T-helper 22 cell (primary cell): ENCODE measurements at places on chromosomes 13 and 19.

DNA sequence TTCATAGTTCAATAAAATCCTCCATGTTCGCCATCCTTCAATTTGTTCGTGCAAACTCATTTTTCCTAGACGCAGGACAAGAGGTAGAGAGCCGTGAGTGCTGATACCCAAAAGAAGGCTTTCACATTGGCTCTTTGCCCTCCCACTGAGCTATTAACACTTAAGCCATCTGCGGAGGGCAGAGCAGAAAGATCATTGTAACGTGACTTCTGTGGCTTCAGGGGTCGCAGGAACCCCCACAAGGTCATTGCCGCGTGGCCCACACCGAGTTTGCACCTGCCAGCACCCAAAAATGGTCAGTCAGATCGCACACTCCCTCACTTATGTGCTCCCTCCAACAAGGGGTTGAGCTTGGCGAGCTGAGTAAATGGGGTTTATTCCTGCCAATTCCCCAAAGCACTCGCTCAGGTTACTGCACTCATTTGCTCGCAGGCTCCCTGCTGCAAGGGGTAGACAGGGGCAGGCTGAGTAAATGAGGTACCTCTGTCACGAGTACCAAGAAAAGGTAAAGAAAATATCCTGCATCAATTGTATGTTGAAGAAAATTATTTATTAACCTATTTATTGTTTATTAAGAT lies 144.1 kb downstream of the PRR20E start:
- DNase-seq: no peak

DNA sequence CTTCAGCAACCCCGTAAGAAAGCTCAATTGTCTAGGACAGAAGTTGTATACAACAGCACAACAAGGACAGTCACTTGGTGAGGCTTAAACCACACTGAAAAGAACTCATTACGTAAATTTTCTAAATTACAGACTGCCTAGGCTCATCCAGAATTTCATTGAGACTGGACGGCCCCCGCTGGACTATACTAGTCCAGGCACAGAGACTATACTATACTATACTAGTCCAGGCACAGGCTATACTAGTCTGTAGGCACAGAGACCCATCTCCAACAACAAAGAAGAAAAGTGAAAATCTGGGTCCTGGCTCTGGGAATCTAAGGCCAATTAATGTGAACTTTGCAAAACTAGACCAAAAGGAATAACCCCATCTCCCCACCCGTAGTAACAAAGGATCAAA lies 700 bp downstream of the ZNF816 start:
- no peak for DNase-seq

DNA sequence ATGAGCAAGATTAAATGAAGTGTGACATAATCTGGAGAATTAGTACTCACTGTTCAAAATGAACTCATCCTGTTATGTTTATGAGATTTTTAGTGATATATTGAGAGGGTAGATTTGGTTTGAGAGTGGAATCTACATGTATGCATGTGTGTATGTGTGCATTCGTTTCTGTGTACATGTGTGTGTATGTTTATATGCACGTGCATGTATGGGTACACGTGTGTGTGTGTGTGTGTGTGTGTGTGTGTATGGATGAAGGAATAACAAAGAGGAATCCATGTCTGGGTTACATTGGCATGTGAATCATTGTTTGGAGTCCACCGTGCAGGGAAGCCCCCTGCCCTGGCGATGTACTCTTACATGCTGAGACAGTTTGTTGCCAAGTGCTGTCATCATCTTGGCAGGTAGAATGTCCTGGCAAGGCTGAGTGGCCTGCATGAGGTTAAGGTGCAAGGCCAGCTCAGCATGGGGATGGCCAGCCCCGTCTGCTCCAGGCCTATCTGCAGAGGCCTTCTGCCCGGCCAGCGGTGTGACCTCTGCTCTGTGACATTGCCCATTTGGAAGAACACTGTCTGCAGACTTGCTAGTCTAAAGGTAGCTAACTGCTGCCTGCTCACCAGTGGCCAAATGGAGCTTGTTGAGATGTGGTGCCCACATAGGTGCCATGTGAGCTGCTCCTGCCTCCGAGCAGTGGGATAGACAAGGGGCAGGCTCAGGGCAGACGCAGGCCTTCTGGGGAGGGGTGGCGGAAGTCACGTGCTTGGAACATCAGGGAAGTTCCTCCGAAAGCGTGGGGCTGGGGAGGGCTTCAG lies 222.3 kb downstream of the TEX29 start:
- no peak for DNase-seq

- DNase-seq: no peak
These were observed 45.9 kb downstream of the SLC15A1 start for GRCh38 chr13:98706446-98707110.

DNA sequence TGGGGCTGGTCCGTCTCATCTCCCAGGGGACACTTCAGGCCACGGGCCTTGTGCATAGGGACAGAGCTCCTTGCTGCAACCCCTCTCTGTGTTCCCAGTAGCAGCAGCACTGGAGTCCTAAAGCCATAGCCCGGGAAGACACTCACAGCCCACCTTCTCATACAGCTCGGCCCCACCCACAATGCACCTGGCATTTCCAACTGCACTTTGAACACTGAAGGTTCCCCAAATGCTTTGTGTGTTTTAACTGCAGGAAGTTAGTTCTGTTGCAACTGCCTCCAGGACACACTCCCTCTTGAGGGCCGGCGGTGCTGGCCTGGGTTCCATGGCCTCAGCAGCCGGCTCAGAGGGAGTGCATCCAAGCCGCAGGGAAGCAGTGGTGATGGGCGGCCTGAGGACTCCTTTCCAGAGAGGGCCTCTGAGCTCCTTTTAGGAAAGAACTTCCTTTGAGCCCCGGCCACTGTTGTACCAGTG lies 22.7 kb upstream of the TMEM255B start:
- no peak for DNase-seq

DNA sequence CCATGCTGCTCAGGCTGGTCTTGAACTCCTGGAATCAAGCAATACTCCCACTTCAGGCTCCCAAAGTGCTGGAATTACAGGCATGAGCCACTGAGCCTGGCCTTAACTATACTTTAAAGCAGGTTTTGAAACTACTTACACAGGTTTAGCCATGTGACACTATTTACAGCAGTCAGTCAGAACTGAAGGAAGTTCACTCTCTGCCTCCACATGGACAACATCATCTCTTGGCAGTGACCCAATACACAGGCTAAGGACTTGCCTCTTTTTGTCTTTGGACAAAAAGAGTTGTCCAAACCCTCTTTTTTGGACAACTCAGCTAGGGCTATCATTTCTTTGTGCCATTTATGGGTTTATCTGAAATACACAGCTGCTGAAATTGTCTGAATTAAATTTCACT lies 89.0 kb upstream of the CLDN10 start:
- no peak for DNase-seq
